GM12891 (cell line): ENCODE measurements at places on chromosomes 6 and 20.

DNA sequence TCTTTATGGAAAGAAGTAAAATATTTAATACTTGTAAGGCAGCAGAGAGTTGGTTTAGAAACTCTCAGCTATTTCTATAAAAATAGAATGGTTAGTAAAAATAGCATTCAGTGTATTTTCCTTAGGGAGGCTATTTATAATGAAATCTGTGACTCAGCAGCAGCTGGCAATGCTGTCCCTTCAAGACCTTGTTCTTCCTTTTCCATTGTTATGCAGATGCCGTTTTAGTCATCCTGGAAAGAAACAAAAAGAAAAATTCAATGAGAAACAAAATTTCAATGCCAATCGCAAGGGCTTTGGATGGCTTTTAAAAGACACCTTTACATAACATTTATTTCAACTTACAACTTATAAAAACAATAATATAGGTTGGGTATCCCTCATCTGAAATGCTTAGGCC is 17.5 kb downstream of the MPC1 start:
- no peak for DNase-seq

DNA sequence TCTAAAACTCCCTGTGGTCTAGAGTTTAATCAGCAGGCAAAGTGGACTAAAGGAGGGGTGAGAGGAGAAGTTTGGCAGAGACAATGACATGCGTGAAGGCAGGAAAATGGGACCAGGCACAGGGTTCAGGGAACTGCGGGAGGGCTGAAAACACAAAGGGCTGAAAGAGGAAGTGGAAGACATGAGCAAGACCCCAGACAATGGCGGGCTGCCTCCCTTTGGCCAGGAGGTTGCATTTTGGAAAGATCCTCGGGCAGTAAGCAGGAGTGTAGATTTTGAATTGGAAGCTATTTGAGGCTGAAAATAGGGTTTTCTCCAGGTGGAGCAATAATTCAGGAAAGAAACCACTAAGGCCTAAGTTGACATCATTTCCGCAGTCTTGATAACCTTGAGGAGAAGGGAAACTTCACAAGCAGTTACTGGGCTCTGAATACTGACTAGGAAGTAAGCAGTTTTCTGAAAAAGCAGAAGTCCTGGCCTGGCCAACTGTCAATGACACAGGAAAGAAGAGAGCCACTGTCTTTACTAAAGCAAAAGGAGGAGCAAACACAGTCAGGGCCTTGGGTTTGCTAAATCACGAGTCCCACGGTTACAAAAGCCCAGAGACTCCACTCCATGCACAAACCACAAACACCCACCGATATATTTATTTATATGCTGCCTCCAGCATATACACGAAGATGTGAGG is 3.4 kb downstream of the LY86 start:
- DNase-seq = no peak

DNA sequence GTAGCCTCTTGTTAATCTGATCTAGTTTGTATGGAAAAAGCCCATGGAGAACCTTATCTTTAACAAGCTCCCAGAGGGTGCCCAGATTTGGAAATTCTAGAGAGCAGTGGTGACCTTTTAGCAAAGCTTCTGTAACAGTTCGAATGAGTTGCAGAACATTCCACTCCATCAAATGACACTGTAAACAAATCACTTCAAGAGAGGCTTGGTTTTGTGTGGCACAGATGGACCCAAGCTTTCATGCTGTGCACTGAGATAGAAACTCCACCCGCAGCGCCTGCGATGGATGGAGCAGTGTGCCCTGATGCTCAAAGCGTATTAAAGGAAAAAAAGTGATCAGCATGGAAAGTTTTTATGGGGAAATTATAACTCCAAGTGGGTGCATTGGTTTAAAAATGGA is 55.1 kb upstream of the ISM1 start:
- DNase-seq = no peak

DNA sequence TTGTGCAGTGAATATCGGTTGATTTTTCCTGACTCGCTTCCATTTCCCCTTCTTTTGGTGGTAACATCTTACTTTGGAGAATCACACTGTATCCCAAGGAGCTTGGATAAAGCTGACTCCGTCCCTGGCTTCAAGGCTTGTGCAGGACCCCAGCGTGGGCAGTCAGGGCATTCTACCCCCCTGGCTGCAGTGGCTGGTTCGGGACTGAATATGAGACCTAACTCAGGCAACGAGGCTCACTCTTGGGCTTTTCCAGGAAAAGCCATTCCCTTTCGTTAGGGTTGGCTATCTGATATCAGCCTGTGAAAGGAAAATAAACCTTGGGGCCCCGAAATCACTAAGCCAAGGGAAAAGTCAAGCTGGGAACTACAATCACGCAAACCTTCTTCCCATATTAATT is 30.1 kb upstream of the GJA1 start:
- DNase-seq = no peak

DNA sequence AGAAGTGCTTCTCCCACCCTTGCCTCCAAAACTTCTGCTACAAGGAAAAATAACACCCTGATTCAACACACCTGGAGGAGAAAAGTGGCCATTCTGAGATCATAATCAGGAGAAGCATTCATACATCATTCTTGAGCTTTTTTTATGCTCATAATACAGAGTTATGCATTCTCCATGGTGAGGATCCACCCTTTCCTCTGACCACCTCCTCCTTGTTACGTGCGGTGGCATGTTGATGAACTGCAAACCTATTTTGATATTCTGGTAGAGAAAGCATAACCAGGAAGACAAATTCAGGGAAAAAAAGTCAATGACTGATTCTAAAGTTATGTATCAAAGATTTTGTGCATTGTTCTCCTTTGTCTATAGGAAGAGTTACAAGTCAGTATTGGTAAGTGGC is 169.8 kb downstream of the KLHL32 start:
- no peak for DNase-seq

GRCh38 chr6:151240036-151240685 is 394 bp downstream of the AKAP12 start:
- DNase-seq = peak; percentile 44

- DNase-seq = peak; percentile 24
Measured at GRCh38 chr20:6122873-6123648, at the start of gene FERMT1. TSS of gene FERMT1 (minus strand) at chr20:6123030. CDS start at chr20:6119554, 3,476 bp downstream.

GRCh38 chr6:48809245-48809644 is 653.8 kb downstream of the MMUT start:
- DNase-seq = no peak

GRCh38 chr6:23457321-23457720 is 668.7 kb upstream of the NRSN1 start:
- DNase-seq = no peak

GRCh38 chr6:89495961-89496535 is 63.1 kb downstream of the ANKRD6 start:
- DNase-seq = no peak
